ENCODE measurements at places on chromosomes 1 and 21. TPM values are rescaled to one million over a fixed set of nuclear protein-coding genes. Genes with fewer than 3 reads are reported as not detected.
A peak's percentile ranks its signal among the peaks of the same experiment; 100 is the strongest.

DNA sequence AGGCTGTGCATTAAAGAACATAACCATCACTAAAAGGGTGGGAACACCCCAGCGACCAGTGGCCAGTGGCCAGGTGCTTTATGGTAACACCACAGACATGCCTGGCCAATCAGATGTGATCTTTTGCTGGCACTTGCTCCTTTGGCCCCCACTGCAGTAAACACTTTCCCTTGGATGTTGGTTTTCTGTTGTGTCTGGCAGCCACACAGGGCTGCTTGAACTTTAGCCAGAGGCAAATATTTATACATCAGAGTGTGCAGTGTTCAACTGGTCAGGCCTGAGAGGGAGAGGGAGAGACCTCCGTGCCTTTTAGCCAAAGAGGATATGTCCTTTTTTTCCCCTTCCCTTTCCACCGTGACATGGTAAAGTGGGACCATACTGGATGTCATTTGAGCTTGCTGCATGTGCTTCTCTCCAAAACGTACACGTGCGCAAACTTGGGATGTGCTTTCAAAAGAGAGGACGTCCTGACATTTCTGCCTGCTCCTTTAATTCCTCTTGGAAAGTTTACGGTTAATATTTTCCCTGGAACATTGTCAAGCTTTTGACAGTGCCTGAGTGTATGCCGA is 101.2 kb downstream of the NFIA start:
- DNase-seq = peak; percentile 47

GRCh38 chr1:115355069-115355468 is 17.0 kb upstream of the NGF start:
- DNase-seq = no peak

DNA sequence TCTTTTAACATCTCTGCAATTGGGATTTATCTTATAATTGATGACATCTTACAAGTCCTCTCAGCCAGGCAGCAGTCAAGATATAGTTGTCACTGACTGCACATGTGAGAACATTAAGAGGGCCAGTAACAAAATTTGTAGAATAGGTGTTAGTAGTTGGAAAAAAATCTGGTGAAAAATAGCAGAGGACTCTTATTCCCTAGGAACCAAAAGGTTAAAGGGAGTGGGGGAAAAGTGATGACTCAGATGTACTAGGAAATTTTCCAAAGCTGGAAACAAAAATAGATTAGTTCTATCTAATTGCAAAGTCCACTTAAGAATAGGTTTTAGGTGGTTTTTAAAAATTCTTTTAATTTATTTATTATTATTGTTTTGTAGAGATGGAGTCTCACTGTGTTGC is 3.6 kb downstream of the NUP210L start:
- DNase-seq = no peak

DNA sequence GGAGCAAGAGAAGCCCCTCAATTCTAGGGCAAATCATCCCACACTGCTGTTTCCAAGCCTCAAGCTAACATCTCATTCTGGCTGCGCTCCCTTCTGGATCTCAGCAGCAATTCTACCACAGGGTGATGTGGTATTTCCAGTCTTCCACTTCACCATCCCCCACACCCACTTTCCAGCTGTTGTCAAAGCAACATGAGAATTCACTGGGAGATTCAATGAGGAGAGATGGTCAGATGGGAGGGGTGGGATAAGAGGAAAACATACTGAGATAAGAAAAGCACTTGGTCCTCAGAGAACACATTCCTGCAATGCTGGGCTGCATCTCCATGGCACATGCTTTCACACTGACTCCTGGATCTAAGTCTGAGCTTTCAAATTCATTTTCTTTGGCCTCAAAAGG is 47.3 kb upstream of the LRRC52 start:
- DNase-seq = no peak

DNA sequence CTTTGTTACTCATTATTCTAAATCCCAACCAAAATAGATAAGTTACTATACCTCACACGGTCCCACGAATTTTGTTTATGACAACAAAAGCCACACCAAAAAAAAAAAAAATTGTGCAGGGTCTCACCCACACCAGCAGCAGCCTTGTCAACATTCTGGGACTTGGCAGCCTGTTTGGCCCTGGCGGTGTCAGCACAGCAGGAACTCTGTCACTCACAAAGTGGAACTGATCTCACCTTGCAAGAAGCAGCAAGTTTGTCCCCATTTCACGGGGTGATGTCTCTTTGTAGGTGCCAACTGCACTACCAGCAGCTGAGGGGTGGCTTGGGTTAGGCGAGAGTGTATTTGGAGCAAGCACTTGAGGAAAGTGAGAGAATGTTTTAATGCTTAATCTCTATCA is 75.0 kb upstream of the CHRM3 start:
- DNase-seq = no peak

- no peak for DNase-seq
Measured at GRCh38 chr1:207958376-207959139, 47.6 kb upstream of the CD34 start.

GRCh38 chr1:81517987-81518386 is 282.7 kb upstream of the ADGRL2 start:
- DNase-seq = no peak

- DNase-seq = peak; percentile 86
Measured at GRCh38 chr1:227318016-227318852, at the start of gene CDC42BPA. TSS of gene CDC42BPA (minus strand) at chr1:227318492. CDS start at chr1:227317182, 1,310 bp downstream.

GRCh38 chr1:160997323-160998038 is 23.5 kb downstream of the F11R start:
- no peak for DNase-seq

DNA sequence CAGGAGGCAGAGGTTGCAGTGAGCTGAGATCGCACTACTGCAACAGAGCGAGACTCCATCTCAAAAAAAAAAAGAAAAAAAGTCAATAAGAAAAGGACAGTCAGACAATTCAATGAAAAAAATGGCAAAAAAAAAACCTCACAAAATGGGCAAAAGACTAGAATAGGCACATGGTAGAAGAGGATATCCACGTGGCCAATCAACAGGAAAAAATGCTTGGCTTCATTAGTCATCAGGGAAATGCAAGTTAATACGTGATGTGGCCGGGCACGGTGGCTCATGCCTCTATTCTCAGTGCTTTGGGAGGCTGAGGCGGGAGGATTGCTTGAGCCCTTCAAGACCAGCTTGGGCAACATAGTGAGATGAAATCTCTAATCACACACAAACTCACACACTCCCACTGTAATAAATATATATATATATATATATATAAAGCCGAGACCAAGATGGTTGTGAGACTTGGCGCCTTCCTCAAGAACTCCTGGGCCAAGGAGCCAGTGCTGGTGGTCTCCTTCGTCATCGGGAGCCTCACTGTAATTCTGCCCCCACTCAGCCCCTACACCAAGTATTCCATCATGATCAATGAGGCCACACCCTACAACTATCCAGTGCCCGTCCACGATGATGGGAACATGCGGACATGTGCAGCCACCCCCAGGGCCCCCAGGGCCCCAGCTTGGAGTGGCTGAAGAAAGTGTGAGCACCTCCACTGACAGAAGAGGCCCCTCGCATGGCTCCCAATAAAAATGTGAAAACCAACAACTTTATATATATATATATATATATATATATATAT is 22.9 kb upstream of the LEFTY2 start:
- no peak for DNase-seq

DNA sequence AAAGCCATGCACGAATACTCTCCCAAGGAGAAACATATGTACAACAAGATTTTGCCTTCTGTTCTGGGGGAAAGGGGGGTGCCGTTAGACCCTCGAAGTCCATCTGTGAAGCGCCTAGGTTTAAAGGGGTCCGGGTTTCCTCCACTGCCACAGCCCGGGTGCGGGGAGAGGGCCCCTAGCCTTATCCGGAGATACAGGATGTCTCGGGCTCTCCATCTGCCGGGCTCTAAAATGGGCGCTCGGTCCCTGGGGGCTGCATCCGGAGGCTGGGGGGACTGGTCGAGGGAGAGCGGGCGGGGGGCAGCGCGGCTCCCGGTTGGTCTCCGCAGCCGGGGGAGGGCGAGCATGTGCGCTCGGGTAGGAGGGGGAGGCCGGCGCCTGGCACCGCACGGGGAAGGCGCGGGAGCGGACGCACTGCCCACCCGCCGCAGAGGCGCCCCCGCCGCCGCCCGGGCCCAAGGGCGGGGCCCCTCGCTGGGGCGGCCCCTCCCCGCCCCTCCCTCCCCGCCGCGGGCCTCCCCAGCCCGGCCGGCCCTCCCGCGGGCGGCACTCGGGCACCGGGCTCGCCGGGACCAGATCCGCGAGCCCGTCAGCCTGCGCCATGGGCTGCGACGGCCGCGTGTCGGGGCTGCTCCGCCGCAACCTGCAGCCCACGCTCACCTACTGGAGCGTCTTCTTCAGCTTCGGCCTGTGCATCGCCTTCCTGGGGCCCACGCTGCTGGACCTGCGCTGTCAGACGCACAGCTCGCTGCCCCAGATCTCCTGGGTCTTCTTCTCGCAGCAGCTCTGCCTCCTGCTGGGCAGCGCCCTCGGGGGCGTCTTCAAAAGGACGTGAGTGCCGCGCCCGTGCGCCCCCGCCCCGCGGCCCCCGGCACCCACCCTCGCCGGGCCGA is 63.1 kb downstream of the ELK4 start:
- no peak for DNase-seq

DNA sequence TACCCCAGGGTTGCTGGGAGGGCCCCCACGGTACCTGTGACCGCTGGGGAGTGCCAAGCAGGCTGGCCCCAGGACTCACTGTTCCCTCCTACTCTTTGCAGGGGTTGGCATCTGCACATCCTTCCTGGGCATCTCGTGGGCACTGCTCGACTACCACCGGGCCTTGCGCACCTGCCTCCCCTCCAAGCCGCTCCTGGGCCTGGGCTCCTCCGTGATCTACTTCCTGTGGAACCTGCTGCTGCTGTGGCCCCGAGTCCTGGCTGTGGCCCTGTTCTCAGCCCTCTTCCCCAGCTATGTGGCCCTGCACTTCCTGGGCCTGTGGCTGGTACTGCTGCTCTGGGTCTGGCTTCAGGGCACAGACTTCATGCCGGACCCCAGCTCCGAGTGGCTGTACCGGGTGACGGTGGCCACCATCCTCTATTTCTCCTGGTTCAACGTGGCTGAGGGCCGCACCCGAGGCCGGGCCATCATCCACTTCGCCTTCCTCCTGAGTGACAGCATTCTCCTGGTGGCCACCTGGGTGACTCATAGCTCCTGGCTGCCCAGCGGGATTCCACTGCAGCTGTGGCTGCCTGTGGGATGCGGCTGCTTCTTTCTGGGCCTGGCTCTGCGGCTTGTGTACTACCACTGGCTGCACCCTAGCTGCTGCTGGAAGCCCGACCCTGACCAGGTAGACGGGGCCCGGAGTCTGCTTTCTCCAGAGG is 6.8 kb downstream of the XKR8 start:
- DNase-seq = no peak

DNA sequence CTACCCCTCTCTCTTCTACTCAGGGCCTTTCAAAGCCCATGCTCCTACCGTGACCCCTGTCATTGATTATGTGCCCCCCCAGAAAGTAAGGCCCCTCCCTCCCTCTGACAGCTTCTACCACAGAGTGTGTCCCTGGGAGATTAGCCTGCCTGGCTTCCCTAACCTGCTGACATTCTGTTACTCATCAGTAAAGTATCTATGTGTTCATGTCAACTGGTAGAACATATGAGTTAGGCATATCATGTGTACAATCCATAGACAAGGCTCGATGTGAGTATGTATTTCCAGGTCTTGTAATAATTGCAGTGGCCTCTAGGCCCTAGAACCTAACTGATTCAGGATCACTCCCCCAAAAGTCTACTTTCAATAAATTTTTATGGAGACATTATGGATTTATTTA is 120.0 kb downstream of the GIPC2 start:
- DNase-seq = no peak

DNA sequence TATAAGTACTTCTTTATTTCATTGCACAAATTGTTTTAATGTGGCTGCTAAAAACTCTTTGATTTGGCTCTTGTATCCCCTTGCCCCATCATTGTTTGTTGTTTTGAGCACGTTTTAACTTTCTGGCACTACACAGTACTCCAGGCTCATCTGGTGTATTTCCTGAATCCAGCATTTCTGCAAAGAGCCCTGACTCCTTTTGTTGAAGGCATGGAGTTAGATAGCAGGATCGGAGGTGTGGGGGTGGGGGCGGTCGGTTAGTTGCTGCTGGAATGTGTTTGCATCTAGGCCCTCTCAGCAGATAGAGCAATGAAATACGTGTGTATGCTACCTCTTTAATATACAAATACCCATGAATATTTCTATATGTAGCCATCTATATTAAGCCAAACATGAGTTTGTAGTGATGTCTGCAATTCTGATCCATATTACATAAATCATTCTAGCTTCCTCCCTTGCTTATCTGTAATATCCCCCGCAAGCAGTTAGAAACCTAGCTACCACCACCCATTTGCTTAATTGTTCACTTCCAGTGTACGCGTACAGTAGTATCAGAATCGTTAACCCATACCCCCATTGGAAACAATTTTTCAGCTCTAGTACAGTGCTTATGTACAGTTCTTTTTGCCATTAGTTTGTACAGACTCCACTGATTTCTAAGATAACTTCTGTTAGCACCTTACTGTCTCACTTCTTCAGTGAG is 106.0 kb downstream of the NOS1AP start:
- DNase-seq = no peak

- DNase-seq = no peak
Measured at GRCh38 chr1:56464294-56464693, 115.1 kb downstream of the PLPP3 start.

- no peak for DNase-seq
Measured at GRCh38 chr1:103211073-103211472, 102.8 kb upstream of the COL11A1 start.

- DNase-seq = peak; percentile 49
Measured at GRCh38 chr21:39715804-39716397, 29.1 kb upstream of the IGSF5 start.

DNA sequence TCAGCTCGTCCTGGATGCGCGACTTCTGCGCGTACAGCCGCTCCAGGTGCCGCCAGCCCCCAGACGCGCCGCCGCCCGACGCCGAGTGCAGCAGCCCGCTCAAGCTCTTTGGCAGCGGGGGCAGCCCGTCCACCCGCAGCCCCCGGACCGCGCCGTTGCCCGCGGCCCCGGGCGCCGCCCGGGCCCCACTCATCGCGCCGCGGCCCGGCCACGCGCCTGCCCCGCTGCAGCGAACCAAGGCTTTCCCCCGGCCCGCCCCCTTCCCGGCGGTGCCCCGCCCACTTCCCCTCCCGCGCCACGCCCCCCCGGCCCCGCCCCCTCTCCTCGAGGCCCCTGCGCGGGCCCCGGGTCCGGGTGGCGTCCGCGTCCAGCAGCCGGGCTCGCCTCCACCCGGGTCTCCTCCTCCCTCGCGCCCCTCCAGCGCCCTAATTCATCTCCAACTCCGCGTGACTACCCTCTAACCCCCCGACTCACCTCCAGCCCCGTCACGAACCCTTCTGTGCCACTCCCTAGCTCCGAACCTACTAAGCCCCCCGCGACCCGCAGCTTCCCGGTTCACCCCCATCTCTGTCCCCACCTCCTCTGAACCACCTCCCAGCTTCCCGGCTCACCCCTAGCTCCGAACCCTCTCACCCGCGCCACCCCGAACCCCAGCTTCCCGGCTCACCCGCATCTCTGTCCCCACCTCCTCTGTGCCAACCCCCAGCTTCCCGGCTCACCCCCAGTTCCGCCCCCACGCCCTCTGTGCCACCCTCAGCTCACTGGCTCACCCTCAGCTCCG is at the start of gene FAM89A:
Gene FAM89A, minus strand, starts transcription at position 236 of the 781 bp plus-strand sequence. Its CDS starts 43 bp downstream, at position 193.
- peak; percentile 42 for DNase-seq

CFHR5 gene
- polyA plus RNA-seq = not detected

ARID1A gene
- 117 TPM for polyA plus RNA-seq

SYT6 gene
- 2.3 TPM for polyA plus RNA-seq

LCE6A gene
- polyA plus RNA-seq = not detected

ANGPTL3 gene
- 8.9 TPM for polyA plus RNA-seq

OVAAL gene
- not detected for polyA plus RNA-seq

GFI1 gene
- polyA plus RNA-seq = 0.23 TPM

ALG14 gene
- 9.5 TPM for polyA plus RNA-seq

TMEM79 gene
- polyA plus RNA-seq = 5.9 TPM

SOX13 gene
- polyA plus RNA-seq = 49.9 TPM

TTC24 gene
- 1.6 TPM for polyA plus RNA-seq

FOXJ3 gene
- polyA plus RNA-seq = 58.1 TPM

GCLM gene
- 14.8 TPM for polyA plus RNA-seq

MYOM3 gene
- polyA plus RNA-seq = 22.1 TPM

CBS gene
- polyA plus RNA-seq = 31.0 TPM
